ENCODE measurements at places on chromosomes 11 and 22. TPM values are rescaled to one million over a fixed set of nuclear protein-coding genes. Genes with fewer than 3 reads are reported as not detected.

The FGF3 gene
- polyA plus RNA-seq = not detected

The SLC6A5 gene
- not detected for polyA plus RNA-seq

The OR4D5 gene
- not detected for polyA plus RNA-seq

The NOL12 gene
- 43.1 TPM for polyA plus RNA-seq

The C11orf16 gene
- polyA plus RNA-seq = not detected

The OVOL1 gene
- 0.66 TPM for polyA plus RNA-seq

The F2 gene
- polyA plus RNA-seq = not detected

The RGL4 gene
- 2.7 TPM for polyA plus RNA-seq

The ZNF214 gene
- not detected for polyA plus RNA-seq

The CD3E gene
- polyA plus RNA-seq = 9.5 TPM

The PDXP gene
- 17.5 TPM for polyA plus RNA-seq

The PARVG gene
- 698 TPM for polyA plus RNA-seq

The SCN4B gene
- not detected for polyA plus RNA-seq

The B4GALNT4 gene
- not detected for polyA plus RNA-seq

The OR52W1 gene
- not detected for polyA plus RNA-seq

The MYO18B gene
- polyA plus RNA-seq = not detected

The TRIM51 gene
- not detected for polyA plus RNA-seq

The OR51E2 gene
- polyA plus RNA-seq = not detected

Measured in B cell (primary cell).